ENCODE measurements at places on chromosomes 7 and 10.

GRCh38 chr7:43141091-43141490 lies 28.6 kb downstream of the HECW1 start:
- DNase-seq: no peak

DNA sequence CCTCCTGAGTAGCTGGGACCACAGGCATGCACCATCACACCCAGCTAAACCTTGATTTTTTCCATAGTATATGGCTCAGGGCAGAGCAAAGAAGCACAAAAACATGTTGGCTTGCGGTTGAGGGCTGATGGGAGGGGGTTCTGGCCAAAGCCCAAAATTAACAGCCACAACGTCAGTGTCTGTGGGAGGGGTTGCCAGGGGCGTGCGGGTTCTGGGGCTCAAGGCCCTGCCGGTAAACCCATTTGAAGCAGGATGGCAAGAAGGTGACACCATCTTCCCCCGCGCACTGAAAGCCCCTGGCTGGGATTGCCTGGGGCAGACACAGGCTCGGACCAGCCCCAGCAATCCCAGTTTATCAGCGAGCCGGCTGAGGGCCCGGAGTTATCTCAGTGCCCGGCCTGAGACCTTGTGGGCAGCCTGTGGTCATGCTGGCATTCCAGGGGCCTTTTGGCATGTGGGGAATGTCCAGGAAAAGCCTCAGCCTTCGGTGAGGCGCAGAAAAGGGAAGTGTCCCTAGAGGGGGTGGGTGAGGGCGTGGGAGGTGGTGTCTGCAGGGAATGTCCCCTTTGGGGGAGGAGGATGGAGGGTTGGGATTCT lies 167.7 kb upstream of the TNRC18 start:
- peak; percentile 90 for DNase-seq

GRCh38 chr10:103618575-103619423 lies 125.3 kb downstream of the NEURL1 start:
- peak; percentile 82 for DNase-seq

GRCh38 chr10:59887006-59887405 lies 19.4 kb downstream of the CCDC6 start:
- DNase-seq: no peak

- peak; percentile 80 for DNase-seq
Measured at GRCh38 chr10:97713826-97714400, 383 bp downstream of the MARVELD1 start.

DNA sequence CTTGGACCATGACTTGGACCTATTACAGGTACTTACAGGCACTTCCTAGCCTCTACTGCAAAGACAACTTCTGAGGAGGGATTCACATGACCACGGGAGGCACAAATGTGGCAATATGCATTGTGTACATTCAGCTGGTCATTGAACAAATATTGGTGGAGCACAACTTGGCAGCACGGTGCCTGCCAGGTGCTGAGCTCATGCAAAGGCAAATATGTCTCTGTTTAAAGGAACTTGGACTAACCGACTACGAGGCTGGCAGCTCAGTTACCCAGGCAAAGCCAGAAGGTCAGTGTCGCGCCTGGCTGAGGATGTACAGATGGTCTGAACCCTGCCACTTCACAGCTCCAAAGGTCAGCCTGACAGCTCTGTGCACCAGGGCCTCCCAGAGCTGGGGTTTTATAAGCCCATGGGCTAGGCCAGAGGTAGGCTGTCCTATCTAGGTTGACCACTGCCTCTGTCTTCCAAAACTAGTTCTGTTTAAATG lies 6.1 kb downstream of the DENND11 start:
- DNase-seq: no peak

GRCh38 chr10:69051710-69052487 lies 36.0 kb upstream of the SRGN start:
- no peak for DNase-seq

DNA sequence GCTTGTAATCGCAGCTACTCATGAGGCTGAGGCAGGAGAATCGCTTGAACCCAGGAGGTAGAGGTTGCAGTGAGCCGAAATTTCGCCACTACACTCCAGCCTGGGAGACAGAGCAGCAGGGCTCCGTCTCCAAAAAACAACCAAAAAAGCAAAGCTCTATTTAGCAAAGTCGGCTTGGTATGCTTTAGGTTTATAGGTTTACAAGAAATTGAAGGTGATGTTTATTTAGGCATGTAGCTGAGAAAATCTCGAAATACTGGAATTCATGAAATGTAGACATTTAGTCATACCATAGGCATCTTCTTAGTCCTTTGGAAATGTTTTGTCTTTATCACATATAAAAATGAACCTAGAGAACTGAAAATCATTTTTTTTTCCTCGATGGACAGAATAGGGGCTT lies 453.8 kb upstream of the ANKRD30A start:
- peak; percentile 30 for DNase-seq

DNA sequence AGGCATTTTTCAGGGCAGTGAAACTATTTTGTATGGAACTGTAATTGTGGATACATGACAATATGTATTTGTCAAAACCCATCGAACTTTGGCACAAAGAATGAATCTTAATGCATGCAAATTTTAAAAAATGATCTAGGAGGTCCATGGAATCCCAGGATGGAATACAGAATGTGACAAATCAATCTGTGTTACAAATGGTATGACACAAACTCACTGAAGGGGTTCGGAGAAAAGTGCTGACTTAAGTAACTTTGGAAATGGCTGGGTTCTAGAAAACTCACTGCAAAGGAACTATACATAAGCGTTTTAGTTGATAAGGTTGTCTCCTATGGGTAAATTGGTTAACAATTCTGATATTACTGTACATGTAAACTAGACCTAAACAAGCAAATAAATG lies 26.0 kb downstream of the CALN1 start:
- DNase-seq: no peak
